Chondrocyte (in vitro differentiated cells): ENCODE measurements at places on chromosomes 12 and 14. TPM values are rescaled to one million over a fixed set of nuclear protein-coding genes. Genes with fewer than 3 reads are reported as not detected.

- peak overlapping the region; percentile 80 for H3K27ac ChIP-seq
- peaks cover 31% of the 10 kb centered on the region for H3K36me3 ChIP-seq
- H3K4me3 ChIP-seq, result no peak overlapping the region
- H3K4me1 ChIP-seq, result peaks cover 30% of the 10 kb centered on the region
- DNase-seq, result no peak
These were observed 14.5 kb downstream of the ACIN1 start for GRCh38 chr14:23080474-23080873.

Gene WNT1
- total RNA-seq, result not detected in 3 replicates

Gene GRIN2B
- total RNA-seq, result not detected in 3 replicates

GRCh38 chr12:100566887-100567637, 6.4 kb upstream of the GAS2L3 start:
- peaks cover 37% of the 10 kb centered on the region for H3K27me3 ChIP-seq
- no peak overlapping the region for H3K4me3 ChIP-seq
- DNase-seq, result no peak
- peaks cover 6% of the 10 kb centered on the region for H3K4me1 ChIP-seq
- no peak overlapping the region for H3K27ac ChIP-seq
- H3K36me3 ChIP-seq, result no peaks in the 10 kb centered on the region

Gene BDKRB1
- total RNA-seq, result not detected in 3 replicates

GRCh38 chr14:67668559-67668958, 5.9 kb downstream of the VTI1B start:
- H3K4me1 ChIP-seq, result peaks cover 32% of the 10 kb centered on the region
- H3K4me3 ChIP-seq, result no peak overlapping the region
- no peaks in the 10 kb centered on the region for H3K36me3 ChIP-seq

Gene UNC79
- total RNA-seq, result 0.10 to 0.19 TPM (median 0.15 TPM) in 3 replicates
